ENCODE measurements at places on chromosomes 16 and 17.

- DNase-seq, result no peak
Observed at GRCh38 chr16:85412911-85413520, 200.1 kb upstream of the GSE1 start.

- no peak for DNase-seq
Observed at GRCh38 chr17:18159551-18160120, 24.0 kb upstream of the ALKBH5 start.

DNA sequence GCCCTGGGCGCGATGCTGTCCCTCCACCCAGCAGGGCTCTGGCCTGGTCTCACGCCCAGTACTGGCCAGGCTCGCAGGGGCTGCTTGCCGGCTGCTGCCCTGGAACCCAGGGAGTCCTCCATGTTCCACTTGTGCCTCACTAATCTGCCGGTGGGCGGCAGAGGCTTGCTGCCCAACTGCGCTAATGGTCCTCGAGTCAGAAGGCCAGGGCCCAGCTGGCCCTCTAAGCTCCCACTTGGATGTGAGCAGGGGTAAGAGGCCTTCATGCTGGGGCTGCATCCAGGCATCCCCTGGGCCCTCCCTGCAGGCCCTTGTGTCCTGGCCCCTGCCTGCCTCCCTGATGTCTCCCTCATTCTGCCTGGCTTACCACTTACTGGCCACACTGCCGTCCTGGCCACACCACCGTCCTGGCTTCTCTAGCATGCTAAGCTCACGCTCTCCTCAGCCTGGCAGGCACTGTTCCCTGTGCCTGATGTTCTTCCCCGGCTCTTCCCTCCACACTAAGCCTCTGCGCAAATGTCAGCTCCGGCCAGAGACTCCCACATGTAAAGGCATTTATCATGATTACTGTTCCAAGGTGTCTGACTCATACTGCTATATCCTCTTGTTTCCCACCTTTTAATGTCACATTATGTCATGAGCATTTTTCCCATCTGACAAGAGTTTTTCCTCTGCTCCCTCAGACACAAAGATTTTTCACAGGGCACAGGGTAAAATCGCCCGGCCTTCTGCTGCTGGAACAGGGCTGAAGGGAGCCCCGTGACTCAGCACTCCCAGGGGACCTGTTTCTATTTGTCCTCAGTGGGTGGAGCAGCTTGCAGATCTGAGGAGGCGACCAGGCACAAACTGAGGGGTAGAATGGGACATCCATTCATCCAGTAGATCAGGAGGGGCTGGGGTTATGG lies 15.9 kb downstream of the B9D1 start:
- no peak for DNase-seq

DNA sequence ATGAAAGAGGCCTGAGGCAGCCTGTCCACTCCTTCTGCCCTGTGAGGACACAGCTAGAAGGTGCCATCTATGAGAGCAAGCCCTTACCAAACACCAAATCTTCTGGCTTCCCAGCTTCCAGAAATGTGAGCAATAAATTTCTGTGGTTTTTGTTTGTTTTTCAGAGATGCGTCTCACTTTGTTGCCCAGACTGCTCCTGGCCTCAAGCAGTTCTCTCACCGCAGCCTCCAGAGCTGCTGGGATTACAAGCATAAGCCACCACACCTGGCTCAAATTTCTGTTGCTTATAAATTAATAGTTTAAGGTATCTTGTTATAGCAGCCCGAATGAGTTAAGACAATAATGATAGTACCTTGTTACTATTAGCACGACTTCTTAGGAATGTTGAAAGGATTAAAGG lies 12.5 kb upstream of the SLC16A11 start:
- no peak for DNase-seq

DNA sequence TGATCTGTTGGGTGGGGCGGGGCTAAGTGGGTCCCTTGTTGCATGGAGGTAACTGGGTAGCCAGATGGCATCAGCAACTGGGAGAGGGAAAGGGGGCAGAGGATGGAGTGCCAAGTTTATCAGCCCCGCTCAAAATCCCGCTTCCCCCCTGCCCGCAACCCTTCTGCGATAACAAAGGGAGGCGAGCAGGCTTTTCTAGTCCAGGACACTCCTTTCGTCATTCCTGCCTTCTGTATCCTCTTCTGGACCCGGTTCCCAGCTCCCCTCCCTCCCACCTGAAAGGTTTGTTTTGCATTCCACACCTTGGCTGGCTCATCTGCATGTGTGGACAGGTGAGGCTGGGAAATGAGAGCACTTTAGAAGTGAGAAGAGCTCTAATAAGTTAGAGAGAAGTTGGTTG lies 53.3 kb downstream of the HLF start:
- DNase-seq, result no peak

GRCh38 chr17:37841232-37841631 lies 83.0 kb upstream of the TBC1D3K start:
- no peak for DNase-seq

DNA sequence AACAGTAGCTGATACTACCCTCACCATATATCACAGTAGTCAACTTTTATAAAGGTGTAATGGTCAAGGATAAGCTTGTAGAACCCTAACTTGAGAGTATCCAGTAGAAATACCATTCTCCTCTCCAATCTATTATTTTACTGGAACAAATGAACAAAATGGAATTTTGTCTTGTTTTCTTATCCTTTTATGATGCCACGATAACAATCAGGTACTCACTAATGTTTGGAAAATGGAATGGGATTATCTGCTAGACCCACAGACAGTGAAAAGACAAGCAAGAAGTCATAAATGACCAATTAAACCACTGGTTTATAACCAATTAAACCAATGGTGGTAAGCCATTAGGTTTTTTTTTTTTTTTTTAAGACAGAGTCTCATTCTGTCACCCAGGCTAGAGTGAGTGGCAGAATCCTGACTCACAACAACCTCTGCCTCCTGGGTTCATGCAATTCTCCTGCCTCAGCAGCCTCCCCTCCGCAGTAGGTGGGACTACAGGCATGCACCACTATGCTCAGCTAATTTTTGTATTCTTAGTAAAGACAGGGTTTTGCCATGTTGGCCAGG lies 10.4 kb downstream of the GPATCH8 start:
- no peak for DNase-seq

- no peak for DNase-seq
Observed at GRCh38 chr16:67917140-67917851, 14.4 kb downstream of the CTRL start.

DNA sequence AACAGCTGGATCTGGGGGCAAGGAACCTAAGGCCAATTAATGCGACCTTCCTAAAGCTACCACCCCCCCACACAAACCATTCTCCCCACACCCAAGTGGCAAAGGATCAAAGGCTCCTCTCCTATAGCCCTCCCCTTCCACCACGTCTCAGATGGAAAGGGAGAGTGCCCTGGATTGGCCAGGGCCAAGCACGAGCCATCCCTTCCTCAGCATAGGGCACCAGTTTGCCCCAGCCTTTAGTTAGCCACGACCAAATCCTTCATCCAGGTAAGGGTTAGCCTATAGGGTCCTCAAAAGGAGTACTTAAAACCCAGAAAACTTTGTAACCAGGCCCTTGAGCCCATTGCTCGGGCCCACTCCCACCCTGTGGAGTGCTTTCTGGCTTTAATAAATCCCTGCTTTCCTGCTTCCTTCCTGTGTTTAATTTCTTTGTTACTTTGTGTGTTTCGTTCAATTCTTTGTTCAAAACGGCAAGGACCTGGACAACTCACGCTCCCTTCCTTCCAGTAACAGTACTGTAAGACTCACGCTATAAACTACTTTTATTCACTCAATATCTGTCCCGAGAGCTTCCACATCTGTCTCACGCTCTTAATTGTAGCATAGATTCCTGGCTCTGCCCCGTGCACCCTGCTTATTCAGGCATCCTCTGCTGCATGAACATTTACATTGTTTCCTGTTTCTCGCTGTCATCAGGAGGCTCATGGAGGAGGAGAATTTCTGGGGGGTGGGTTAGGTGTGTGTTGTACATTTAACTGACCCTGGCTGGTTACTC lies 62.3 kb downstream of the TNFRSF13B start:
- no peak for DNase-seq

GRCh38 chr17:559551-560431 lies 154.8 kb downstream of the VPS53 start:
- DNase-seq, result no peak

DNA sequence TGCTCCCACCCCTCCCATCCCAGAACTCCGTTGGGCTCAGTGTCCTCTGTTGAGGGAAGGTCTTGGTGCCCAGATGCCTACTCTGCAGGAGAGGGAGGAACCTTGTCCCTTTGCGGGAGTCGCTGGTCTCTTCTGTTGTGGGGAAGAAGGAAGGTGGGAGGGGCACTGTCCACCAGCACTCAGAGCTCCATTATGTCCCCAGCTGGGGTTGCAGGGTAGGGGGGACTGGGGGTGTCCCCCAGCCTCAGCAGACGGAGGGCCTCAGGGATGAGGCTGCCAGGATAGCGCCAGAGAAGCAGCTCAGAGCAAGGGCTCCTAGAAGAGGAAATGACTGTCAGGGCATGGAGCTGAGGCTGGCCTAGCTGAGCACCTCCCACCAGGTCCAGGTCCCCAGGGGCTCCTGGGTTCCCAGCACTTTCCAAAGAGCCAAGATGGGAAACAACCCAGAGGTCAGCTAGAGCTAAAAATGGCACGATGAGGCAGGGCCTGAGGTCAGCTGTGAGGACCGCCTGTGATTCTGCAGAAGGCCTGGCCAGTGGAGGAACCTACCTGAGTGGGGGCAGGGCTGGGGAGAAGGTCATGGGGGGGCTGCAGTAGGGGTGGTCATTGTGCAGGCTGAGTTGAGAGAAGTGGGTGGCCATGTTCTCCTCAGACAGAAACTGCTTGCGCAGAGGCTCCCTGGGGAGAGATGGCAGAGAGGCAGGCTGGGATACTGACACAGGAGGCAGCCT lies 893 bp downstream of the HCFC1R1 start:
- no peak for DNase-seq

- no peak for DNase-seq
Observed at GRCh38 chr17:64156670-64157069, 26.7 kb upstream of the ERN1 start.

GRCh38 chr16:4026854-4027253 lies 89.4 kb downstream of the ADCY9 start:
- DNase-seq, result no peak

GRCh38 chr17:82120148-82120547 lies 22.1 kb upstream of the FASN start:
- DNase-seq, result no peak
